Astrocyte (in vitro differentiated cells and primary cell): ENCODE measurements at places on chromosomes 6 and 20.

- no peak for DNase-seq
Observed at GRCh38 chr6:133539502-133540259, 298.5 kb downstream of the EYA4 start.

- DNase-seq = peak; percentile 95
Observed at GRCh38 chr6:33160728-33161344, 31.4 kb downstream of the COL11A2 start.

DNA sequence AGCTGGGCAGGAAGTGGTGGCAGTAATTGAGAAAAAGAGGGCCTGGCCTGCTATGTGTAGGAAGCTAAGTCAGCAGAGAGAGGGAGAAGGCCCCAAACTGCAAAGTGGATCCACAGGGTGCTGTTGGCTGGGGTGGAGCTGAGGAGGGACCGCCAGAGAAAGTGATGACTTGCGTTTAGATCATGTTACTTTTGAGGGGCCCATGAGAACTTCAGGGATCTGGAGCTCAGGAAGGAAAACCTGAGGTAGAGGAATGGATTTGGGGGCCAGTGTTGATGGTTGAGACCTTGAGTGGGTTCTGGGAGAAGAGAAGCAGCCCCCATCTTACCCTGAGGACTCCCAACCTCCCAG is 155.5 kb downstream of the MRPL14 start:
- DNase-seq = no peak

GRCh38 chr6:107116931-107117330 is 1.6 kb upstream of the BEND3 start:
- DNase-seq = no peak

DNA sequence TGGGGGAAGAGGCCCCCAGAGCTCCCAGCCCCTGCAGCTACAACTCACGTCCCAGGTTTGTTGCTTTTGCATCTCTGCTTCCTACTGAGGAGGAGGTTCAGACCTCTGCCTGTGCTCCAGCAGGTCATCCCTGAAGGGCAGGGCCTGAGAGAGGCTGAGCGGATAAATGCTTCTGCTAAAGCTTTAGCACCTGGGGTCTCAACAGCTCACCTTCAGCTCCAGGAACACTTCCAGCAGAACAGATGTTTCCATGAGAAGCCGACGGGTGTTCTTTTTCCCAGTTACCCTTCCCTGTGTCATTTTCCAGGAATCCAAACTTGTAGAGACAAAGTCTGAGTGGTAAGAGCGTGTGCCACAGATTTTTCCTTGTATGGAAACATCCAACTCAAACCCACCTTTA is 208.8 kb downstream of the TBC1D7 start:
- DNase-seq = no peak

DNA sequence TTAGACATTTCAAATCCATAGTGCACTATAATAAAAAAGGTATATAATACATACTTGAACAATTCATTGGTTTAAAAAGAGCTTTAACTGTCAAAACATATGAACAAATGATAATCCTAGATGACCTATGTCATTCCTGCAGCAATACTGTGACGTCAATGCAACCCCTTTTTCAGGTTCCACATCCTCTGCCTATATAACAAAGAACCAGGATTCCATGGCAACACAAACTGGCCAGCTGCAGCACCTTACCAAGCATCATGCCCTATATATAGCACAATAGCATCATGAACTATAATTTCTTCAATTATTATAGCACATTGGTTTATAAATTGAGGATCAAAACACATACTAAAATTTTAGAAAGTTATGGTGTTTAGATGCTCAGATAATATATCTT is 578 bp upstream of the PTCHD4 start:
- DNase-seq = peak; percentile 14

DNA sequence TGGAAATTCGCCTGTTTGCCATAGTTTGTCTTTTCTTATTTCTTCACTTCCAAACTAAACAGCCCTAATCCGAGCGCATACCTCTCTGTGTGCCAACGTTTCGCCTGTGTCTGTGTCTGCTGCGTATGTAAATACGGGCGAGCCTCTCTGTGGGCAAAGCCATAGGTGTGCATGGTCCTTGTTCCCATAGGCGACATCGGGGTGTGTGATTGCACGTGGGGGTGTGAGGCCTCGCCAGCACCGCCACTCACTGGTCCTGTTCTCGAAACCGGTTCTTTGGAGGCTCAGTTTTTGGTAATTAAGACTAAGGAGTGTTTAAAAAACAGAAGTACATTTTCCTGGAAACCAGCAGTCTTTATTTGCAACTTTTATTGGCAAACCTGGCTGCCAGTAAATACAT is 6.0 kb upstream of the FOXC1 start:
- no peak for DNase-seq

DNA sequence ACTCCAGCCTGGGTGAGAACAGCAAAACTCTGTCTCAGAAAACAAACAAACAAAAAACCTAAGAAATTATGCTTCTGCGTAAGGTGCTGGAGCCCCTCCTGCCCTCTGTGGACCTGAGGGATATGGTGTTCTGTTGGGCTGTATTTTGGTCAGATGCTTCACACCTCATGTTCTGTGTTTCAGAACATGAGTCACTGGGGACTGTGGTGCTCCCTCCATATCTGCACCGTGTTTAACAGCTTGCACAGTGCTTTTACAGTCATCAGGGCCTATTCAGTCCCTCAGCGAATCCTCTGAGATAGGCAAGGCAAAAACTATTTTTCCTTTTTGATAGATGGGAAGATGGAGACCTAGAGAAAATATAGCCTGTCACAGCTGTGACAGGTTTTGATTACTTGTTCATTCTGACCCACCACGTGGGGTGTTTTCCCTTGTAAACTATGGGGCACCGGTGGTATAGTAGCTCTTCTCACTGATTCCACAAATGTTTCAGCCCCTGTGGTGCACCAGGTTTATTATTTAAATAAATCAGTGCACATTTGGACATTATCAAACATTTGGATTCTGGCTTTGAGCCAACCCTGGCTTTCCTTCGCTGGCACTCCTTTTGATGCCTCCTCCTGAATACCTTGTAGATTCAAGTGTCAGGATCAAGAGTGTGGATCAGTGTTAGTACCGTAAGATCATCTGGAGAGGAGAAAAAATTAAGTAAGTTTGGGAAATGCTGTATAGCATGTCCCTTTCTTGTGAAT is 9.6 kb downstream of the TTPAL start:
- DNase-seq = no peak

GRCh38 chr6:4313044-4313686 is 177.8 kb upstream of the ECI2 start:
- DNase-seq = peak; percentile 95

GRCh38 chr20:19859444-19859843 is 101.4 kb downstream of the RIN2 start:
- no peak for DNase-seq

DNA sequence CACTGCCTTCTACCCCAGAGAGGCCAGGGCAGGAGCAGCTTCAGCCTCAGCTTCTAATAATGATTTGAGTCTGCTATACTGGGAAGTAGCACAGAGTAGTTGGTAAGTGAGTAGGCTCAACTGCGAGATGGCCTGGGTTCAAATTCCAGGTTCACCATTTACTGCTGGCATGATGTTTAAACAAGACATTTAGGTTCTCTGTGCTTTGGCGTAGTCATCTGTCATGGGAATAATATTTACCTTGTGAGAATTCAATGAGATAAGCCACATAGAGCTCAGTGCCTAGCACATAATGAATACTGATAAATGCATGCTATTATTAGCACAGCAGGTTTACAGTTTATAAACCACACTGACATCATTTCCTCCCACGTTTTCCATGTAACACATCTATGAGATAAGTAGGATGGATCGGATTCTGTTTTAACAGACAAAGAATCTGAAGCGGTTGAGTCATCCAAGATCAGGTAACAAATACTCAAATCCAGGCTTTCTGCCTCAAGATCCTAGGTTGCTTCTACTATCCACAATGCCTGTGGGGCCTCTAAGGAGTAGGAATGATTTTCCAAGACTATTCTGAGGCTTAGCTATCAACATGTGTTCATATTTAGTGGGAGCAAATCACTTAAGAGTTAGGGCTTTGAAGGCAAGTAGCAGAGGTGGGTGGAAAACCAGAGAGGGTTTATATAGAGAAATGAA is 72.9 kb upstream of the DTNBP1 start:
- DNase-seq = peak; percentile 86

- peak; percentile 85 for DNase-seq
Observed at GRCh38 chr20:4545526-4545925, 176.2 kb upstream of the PRND start.

- no peak for DNase-seq
Observed at GRCh38 chr6:44294832-44295791, 18.0 kb downstream of the AARS2 start.

- no peak for DNase-seq
Observed at GRCh38 chr6:2960935-2961334, 10.4 kb downstream of the SERPINB6 start.

- peak; percentile 58 for DNase-seq
Observed at GRCh38 chr6:45421709-45422502, 44.2 kb upstream of the SUPT3H start.

DNA sequence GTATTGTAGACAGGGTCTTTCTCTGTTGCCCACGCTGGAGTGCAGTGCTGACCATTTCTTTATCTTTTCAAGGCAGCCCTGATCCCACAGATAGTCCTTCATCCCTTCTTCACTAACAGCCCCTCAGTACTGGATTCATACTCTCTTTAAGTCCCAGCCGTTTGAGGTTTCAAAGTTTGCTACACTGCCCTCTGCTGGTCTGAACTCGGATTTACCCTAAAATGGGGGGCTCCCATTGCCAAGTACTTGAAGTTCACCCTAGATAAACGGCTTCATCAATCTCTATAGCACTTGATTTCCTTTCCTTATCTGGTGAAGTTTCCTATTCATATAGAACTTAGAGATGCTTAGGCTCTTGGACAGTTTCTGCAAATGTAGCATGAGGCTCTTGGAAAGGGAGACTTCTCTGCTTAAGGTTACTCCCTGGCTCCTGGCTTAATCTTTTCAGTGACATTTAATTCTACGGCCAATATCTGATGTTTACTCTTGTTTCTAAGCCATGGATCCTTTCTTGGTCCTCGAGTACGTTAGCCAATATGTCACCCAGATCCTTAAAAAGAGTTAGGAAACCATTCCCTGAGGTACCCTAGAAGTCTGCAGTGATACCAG is 21.4 kb upstream of the PREP start:
- DNase-seq = peak; percentile 26

- DNase-seq = no peak
Observed at GRCh38 chr6:135044639-135045038, 10.0 kb downstream of the HBS1L start.

DNA sequence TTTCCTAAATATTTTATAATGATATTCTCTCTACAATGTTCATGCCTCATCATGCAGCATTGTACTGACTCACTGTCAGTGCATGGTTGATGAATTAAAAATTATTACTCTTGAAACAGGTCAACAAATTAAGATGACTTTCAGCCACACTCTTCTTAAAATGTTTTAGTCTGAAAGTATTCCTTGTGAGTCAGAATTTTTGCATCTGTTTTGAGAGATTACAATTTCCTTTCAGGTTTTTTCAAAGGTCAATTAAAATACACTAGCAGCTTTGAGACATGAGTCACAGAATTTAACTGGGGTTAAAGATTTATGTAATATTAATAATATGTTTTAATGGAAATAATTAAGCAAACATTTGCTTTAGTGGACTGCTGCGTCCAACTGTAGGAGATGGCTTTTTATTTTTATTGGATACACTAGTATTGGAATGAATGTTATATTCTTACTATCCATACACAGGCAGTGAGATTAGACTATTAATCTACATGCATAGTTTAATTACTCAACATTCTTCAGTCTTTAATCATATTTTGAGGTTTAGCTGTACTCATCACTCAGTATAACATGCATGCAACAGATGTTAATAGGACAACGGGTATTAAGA is 9.7 kb downstream of the COL12A1 start:
- peak; percentile 85 for DNase-seq

DNA sequence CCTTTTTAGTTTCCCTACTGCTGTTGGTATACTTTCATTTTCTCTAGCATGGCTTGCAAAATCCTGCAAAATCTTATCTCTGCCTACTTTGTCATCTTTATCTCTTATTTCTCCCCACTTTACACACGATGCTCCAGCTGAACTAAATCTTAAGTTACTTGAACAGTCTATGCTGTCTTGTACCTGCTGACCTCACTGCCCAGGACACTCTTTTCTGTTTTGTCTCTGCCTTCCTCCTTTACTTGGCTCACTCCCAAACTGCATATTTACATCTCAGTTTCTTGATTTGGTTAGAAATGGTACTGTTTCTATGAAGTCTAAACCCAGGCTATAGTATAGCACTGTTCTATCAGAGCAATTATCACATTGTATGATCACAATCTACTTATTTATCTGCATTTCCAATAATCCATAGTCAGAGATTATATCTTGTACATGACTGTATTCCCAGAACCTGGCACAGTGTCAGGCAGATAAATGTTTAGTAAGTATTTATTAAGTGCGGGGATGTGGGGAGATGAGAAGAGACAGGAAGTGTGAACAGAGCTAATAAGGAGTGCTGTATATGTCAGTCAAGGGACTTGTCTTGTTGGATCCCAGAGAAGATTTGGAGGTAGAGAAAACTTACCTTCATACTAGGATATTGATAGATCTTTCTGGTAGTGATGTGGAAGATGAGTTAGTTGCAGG is 57.6 kb downstream of the ADGRG6 start:
- no peak for DNase-seq

- DNase-seq = no peak
Observed at GRCh38 chr6:168045141-168045691, 33.8 kb downstream of the FRMD1 start.

DNA sequence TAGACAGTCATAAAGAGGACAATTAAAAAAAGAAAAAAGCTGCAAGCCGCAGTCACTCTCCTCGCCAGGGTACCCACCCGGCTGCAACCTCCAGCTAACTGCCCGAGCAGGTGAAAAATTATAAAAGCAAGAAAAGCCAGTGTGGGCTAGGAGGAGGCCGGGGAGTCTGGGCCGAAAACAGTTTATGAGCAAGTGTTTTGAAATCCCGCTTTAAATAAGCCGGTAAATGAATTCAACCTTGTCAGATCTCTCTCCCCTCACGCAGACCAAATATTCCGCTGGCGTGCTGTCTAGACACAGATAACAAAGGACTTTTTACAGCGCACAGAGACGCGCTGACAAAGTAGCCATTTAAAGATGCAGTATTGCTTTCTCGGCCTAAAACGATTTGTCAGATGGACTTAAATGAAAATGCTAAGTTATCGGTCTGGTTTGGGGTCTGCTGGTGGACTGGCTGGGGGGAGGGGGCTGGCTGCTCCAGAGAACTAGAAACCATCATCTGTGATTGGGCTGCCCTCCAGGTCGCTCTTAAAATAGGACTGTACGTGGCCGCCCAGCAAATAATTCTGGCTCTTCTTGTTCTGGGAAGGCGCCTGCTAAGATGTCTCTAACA is 24.6 kb downstream of the PMEPA1 start:
- DNase-seq = peak; percentile 68

DNA sequence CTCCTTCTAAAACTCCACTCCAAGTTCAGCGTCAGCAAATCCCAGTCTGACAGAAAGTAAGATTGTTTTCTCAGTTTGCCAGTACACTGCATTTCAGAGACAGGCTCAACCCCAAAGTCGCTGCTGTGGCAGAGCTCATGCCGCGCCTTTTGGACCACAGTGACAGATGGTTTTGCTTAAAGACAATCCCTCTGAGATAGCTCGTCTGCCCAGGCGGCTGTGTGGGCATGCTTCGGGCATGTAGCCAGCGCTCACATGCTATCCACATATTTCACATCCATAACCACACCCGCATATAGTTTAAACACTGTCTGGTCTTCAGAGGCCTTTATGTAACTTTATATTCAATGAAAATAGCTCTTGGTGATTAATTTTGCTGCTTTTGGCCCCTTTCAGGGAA is 14.7 kb upstream of the PXDC1 start:
- DNase-seq = no peak
